ENCODE measurements at places on chromosomes 5 and 9. TPM values are rescaled to one million over a fixed set of nuclear protein-coding genes. Genes with fewer than 3 reads are reported as not detected.

DNA sequence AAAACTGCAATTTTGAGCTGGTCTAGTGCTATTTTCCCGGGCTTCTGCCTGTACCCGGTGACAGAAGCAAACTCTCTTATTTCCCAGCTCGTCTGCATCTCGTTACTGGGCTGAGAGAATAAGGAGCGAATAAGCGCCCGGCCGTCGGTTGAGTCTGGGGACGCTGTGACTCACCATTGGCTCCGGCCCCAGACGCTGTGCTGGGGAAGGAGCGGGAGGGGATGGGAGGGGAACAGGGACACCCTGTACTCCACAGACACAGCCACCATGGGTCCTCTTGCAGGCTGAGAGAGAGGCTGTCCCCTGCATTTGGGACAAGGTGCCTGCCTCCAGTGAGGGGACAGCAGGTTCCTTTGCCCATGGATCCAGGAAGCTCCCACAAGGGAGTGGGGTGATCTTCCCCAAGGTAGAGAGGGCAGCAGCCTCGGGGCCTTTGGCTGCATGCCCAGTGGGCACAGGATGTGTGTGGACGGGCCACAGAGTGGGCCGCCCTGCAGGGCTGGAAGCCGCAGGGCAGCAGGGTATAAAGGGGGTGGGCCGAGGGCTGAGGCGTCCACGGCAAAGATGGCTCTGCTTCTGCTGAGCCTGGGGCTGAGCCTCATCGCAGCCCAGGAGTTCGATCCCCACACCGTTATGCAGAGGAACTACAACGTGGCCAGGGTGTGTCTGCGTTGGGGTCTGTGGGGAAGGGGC, at the start of gene LCN9:
Gene LCN9 (plus strand): TSS at position 552 of the 693 bp plus-strand sequence. CDS start 13 bp downstream, at position 565.
- no peak for DNase-seq

DNA sequence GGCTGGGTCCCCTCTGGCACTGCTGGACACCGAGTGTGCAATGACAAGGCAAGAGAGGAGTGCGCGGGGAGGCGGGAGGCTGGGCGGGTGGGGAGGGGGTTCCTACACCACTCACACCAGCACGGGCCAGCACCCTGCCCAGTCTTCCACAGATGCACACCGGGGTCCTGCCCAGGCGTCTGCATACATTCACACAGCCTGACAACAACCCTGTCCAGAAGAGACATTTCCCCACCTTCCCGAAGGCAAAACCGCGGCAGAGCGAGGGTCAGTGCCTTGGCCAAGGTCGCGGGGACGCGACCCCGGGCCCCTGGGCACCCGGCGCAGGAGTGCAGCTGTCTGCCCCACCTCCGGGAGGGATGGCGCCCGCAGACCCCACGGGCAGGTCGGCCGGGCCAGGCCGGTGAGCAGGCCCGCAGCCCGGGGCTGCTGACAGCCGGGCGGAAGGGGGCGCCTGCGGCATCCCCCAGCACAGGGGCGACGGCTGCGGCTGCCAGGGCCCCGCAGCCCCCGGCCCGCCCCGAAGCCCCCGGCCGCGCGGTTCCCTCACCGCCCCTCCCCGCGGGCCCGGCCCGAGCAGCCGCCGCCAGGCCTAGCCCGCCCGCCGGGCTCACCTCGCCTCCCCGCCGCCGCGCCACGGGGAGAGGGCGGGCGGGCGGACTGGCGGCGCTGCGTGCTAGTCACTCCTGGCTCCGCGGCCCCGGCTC, 496 bp downstream of the MAPK9 start:
- DNase-seq = no peak

- peak; percentile 89 for DNase-seq
Measured at GRCh38 chr5:173764332-173765028, 123.7 kb upstream of the CPEB4 start.

- no peak for DNase-seq
Measured at GRCh38 chr9:127256324-127256723, 8.2 kb upstream of the GARNL3 start.

- peak; percentile 55 for DNase-seq
Measured at GRCh38 chr9:95529910-95530309, 13.1 kb upstream of the PTCH1 start.

DNA sequence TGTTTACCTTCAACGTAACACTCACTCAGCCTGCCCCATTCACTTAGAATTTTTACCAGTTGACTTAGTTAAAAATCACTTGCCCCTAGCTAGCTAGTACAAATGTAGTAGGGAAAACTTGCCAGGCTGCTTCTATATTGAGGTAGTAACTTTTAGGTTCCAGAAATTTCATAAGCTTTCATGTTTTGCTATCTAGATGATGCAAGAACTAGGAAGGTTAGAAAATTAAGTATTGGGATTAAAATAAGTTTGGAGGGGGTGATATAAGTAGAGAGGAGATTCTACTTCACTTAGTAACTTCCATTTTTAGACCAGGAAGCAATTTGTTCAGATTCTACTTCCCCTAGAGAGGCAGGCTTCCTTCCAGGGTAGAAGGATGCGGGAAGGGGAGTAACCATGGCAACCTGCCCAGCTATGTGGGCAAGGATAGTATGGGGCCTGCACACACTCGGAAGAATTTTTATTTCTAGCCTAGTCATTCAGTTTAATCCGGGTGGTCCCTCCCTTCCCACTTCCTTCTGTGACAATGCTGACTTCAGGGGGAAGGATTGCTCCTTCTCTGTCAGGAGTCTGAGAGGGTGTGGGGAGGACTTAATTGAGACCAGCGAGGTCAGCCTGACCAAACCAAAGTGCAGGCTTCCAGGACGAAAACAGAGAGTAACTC, 4.2 kb downstream of the DAB2 start:
- no peak for DNase-seq

GRCh38 chr9:114389612-114390368, 2.0 kb upstream of the AKNA start:
- no peak for DNase-seq

DNA sequence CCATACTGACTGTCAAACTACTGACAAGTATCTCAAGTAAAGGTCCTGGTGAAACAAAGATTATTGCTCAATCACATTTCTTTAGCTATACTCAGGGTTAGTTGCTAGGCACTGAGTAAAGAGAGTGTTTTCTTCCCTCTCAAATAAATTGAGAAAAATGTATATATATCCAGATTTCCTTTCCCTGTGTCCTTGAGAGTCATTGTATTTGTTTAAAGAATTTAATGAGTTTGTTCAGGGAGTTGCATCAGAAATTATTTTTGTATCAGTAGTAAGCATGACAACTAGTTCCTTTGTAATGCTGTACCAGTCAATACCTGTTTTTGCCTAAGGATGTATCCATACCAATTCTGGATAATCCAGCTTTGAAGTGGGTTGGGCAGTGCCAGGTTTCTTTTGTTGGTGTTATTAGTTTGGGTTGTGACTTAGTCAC, 3.2 kb upstream of the ANKHD1 start:
- DNase-seq = no peak

GRCh38 chr5:54103871-54104270, 206.5 kb downstream of the ARL15 start:
- no peak for DNase-seq

DNA sequence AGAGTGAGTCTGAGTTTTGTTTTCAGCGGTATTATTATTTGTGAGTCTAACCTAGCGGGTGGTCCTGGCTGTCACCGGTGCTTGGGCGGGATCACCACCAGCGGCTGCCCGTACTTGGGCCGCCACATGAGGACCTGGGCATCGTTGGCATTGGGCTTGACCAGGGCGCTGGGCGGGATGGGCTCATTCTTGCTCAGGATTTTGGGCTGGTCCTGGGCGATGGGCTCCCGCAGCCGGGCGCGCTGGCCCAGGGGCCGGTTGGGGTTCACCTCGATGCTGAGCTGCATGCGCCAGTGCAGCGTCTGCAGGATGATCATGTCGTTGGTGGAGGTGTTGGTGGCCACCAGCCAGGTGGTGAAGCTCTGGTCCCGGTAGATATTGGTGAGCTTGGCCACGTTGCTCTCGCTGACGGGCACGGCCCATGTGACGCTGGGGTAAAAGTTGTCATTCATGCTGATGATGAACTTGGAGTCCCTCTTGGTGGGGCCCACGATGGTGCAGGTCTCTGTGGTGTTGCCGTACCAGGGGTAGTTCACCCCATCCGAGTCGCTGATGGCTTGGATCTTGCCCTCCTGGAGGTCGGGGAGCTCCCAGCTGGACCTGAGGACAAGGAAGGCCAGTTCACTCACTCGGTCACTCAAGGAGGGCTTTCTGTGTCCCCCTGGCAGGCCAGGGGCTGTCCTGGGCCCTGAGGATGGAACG, 15.4 kb downstream of the FAM78A start:
- DNase-seq = no peak

DNA sequence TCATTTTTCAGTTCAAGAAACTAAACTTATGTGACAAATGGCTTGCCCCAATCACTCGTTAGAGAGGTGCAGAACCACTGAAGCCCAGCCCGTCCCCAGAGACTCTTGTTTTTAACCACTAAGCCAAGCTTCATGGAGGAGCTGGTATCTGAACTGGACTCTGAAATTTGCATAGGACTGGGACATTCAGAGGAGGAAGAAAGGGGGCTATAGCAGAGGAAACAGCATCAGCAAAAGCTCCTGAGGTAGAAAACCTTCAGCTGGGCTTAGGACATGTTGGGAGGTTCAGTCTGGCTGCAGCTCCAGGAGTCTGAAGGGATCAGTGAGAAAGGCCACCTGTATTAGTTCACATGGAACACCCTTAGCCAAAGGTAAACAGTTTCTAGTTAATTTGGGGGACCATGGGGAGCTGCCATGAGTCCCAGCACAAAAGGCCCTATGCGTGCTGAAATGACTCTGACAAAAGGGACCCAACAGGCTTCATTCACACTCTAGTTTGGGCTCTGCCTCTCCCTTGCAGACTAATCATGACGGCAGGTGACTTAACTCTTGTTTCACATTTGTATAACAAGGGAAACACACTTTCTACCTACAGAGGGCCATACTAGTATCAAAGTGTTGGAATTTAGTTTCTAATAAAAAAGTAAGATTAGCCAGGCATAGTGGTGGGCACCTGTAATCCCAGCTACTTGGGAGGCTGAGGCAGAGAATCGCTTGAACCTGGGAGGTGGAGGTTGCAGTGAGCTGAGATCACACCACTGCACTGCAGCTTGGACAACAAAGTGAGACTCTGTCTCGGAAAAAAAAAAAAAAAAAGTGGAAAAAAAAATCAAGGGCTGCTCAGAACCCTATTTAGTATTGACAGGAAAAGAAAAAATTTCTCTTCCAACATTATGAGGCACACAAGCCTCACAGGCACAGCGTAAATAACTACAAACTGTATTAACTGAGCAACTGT, 10.2 kb downstream of the FBXO10 start:
- DNase-seq = no peak

GRCh38 chr5:6840136-6840793, 127.0 kb downstream of the TENT4A start:
- DNase-seq = peak; percentile 16

GRCh38 chr9:94892675-94893074, 166.2 kb downstream of the AOPEP start:
- DNase-seq = no peak

- peak; percentile 84 for DNase-seq
Measured at GRCh38 chr5:134436523-134437339, 25.1 kb upstream of the CDKN2AIPNL start.

DNA sequence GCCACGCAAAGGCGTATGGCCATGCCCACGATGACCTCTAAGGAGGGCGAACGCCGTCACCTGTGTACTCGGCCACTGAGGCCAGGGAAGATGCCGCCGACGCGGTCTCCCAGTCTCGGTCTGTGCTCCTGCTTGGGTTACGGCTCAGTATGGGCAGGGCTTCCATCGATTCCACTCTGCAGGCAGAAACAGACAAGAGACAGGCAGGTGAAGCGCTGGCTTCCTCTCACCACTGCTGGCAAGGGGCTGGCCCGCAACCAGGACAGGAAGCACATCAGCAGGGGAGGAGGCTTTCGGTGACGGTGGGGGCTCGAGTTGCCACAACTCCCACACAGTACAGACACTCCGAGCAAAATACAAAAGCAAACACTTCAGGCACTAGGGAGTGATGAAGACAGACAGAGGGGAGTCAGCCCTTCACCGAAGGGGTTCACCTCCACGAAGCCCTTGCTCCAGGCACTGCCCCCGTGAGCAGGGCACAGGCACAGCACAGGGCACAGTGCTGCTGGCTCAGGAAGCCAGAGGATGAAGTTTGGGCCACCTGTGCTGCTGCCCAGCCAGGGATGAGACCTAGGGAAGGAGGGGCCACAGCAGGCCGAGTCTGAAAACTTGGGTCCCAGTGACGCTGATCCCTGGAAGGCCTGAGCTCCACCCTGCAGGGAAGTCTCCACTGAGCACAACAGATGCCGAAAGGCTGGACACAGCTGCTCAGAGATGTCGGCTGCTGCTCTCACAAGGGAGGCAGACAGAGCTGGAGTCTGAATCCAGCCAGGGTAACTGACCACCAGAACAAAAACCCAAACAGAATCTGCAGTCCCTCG, 91.3 kb downstream of the CAMSAP1 start:
- no peak for DNase-seq

The ECM2 gene
- 3.1 TPM for total RNA-seq

The ADCY2 gene
- total RNA-seq = not detected

The PRR7 gene
- total RNA-seq = 22.2 TPM

The ANKRD31 gene
- 0.48 TPM for total RNA-seq

The SPINK6 gene
- total RNA-seq = not detected

The ELOVL7 gene
- 24.3 TPM for total RNA-seq

The MYMK gene
- not detected for total RNA-seq

The C6 gene
- not detected for total RNA-seq
